Activated T-helper 17 cell treated with anti-CD3 and anti-CD28 coated beads, Interleukin-2, amount 50 U/mL, for 72 hours (primary cell): ENCODE measurements at places on chromosomes 5 and 9.
A peak's percentile ranks its signal among the peaks of the same experiment; 100 is the strongest.

- ATAC-seq, result no peak
Measured at GRCh38 chr9:120137186-120137840, 442.7 kb downstream of the CDK5RAP2 start.

GRCh38 chr5:169757016-169757415 lies 119.9 kb downstream of the DOCK2 start:
- ATAC-seq, result no peak

DNA sequence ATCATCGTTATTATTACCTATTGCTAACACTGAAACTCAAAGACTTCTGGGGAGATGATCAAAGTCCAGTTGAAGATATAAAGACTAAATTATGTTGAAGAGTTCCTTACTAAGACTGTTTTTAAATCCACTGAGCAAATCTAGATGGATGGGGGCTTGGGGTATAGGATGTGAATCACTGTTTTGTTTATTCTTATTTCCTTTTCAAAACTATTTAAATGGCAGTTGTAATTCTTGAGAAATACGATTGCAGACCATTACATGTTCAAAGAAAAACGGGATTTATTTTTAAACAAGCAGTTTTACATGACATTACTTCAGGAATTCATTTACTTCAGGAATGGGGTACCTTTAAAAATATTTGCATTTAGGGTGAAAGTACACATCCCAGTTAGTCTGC lies 4.3 kb downstream of the RASGRF2 start:
- no peak for ATAC-seq

GRCh38 chr5:84092738-84093137 lies 291.9 kb downstream of the EDIL3 start:
- ATAC-seq, result no peak

GRCh38 chr9:114718801-114719221 lies 36.8 kb upstream of the TEX48 start:
- peak; percentile 93 for ATAC-seq

DNA sequence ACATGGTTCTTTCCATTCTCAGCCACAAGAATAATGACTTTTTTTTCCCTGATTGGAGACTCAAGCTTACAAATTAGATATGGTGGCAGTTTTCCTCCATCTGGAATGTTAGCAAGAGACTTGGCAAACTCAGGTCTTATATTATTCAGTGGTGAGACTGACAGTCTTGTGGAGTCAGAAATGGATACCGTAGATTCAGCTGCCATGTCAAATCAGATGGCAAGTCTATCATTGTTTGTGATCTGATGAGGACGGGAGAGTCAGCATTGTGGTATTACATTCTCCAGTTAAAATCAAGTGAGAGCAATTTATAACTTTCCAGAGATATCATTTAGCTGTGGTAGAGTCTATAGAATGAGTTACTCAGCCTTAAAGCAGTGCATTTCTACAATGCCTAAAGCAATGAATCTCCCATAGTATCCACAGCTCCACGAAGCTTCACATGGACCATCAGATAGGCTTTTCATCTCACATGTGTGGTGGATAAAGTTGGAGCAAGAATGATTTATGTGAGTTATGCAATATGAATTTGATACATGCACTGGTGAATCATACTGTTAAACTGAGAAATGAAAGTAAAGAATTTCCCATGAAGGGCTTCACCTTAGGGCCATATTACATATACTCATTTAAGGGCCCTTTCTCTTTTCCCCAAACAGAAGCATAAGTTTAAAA lies 430.6 kb downstream of the ZNF608 start:
- no peak for ATAC-seq

DNA sequence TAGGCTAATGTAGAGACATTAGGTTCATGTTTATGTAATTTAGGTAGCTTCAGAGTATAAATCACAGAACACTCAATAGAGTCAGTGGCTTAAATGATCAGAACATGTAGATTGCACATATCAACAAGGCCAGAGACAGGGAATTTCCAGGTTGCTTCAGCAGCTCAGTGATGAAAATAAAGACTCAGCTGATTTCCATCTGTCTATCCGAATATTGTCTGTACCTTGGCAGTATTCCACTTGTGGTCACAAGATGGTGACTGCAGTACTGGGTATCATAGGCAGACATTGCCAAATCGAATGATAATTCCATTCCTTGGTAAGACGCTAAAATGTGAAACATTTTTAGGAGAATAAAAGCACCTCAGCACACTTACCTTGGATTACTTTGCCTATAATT lies 702.2 kb downstream of the MAT2B start:
- ATAC-seq, result no peak

- ATAC-seq, result peak; percentile 59
Measured at GRCh38 chr9:87685441-87685840, 40.5 kb upstream of the CTSL start.

GRCh38 chr5:10355071-10355889 lies 1.8 kb downstream of the MARCHF6 start:
- peak; percentile 20 for ATAC-seq

GRCh38 chr5:98795243-98795642 lies 21.8 kb downstream of the RGMB start:
- ATAC-seq, result no peak

DNA sequence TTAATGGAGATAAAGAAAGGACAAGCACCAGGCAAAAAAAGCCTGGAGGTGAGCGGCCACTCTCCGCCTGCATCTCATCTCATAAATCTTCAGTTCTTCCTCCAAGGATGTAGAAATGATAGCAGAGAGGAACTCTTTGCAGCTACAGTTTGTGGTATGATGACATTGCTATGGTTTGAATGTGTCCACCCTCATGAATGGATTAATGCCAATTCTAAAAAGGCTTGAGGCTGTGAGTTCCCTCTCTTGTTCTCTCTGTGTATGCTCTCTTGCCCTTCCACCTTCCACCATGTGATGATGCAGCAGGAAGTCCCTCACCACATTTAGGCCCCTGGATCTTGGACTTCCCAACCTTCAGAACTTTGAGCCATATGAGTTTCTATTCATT lies 126.4 kb downstream of the SPOCK1 start:
- ATAC-seq, result no peak

DNA sequence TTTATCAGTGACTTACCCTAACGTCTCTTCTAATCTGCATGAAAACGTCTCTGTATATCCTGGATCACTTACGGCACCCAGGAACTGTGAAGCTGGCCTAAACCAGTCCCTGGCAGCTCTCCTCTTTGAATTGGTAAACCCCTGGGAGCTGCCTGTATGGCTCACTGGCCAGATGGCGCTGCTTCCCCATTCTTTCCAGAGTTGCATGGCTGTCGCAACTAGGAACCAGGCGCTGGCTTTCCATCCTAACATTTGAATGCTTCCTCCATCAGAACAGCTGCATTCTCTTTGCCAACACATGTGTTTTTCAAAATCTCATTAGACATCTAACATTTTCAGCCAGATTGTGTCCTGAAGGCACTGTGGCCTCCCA lies 8.0 kb upstream of the PCA3 start:
- no peak for ATAC-seq

DNA sequence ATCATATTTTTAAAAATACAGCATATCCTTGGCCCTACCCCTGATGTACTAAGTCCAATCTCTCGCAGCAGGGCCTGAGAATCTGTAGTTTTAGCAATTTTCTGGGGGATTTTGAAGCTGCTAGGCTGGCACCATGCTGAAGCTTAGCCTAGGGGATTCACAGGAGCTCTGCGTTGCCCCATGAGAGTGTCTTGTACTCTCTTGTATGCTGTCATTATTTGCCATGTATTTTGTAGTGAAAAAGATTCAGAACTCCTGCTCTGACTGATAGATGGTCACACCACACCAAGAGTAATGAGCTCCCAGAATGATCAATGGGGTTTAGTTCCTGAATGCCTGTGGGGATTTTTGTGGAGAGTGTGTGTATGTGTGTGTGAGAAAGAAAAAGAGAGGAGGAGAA lies 20.7 kb upstream of the TRMT10B start:
- no peak for ATAC-seq

DNA sequence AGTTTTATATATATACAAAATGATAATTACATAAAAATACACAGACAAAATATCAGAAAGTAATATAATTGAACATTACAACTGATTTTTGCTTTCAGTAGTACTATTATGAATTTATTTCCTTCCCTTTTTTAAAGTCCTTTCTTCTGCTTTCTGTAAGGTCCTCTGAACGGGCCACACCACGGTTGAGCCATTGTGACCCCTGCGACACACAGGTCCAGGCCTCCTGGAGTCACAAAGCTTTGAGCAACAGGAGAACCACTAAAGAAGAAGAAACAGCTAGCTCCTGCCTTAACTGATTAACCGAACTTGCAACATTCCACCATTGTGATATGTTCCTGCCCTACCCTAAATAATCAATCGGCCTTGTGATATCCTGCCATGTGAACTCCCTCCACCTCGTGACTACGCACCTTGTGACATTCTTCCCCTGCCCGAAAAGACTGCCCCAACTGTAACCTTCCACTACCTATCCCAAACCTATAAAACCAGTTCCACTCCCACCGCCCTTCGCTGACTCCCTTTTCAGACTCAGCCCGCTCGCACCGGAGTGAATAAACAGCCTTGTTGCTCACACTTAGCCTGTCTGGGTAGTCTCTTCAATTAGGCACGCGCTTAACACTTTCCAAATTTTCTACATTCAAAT lies 375.0 kb upstream of the RFX3 start:
- ATAC-seq, result no peak

GRCh38 chr5:57067597-57067924 lies 106.3 kb upstream of the GPBP1 start:
- no peak for ATAC-seq

- no peak for ATAC-seq
Measured at GRCh38 chr5:53161876-53162275, 52.3 kb upstream of the MOCS2 start.

DNA sequence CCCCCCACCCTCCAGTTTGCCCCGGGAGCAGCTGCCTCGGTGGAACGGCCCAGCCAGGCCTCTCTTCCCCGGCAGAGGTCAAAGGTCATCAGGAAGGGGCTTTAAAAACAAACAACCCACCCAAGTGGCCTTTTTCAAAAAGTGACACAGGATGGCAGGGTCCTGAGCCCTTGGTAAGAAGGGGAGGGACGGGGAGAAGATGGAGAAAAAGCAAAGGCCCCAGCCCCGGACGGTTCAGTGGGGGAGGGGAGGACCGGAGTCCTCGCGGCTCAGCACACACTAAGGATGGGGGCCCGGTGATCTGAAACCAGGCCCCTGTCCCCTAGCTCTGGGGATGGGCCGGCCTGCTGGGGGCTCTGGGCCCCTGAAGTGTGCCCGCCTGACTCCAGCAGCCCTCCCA lies 1.1 kb downstream of the PRRX2 start:
- ATAC-seq, result no peak

GRCh38 chr5:154755361-154756008 lies at the start of gene LARP1:
Gene LARP1, plus strand, starts transcription at chr5:154755377. Its CDS starts 381 bp downstream, at chr5:154755758.
- peak; percentile 5 for ATAC-seq

- ATAC-seq, result peak; percentile 5
Measured at GRCh38 chr9:35729700-35730485, 2.1 kb downstream of the TLN1 start.

- peak; percentile 60 for ATAC-seq
Measured at GRCh38 chr5:68147659-68148058, 67.9 kb upstream of the PIK3R1 start.

DNA sequence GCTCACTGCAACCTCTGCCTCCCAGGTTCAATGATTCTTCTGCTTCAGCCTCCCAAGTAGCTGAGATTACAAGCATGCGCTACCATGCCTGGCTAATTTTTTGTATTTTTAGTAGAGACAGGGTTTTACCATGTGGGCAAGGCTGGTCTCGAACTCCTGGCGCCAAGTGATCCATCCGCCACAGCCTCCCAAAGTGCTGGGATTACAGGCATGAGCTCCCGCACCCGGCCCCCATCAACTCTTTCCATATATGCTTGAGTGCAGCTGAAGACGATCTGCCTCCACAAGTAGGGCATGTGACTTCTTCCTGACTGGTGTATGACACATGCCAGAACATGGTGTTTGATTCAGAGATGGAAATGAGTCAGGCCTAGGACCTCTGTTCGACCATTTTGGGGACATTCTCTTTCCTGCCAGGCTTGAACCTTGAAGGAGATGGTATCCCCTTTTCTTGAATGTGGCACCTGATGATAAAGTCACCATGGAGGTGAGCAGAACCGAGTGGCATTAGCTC lies 7.5 kb upstream of the CNOT6 start:
- ATAC-seq, result peak; percentile 12

DNA sequence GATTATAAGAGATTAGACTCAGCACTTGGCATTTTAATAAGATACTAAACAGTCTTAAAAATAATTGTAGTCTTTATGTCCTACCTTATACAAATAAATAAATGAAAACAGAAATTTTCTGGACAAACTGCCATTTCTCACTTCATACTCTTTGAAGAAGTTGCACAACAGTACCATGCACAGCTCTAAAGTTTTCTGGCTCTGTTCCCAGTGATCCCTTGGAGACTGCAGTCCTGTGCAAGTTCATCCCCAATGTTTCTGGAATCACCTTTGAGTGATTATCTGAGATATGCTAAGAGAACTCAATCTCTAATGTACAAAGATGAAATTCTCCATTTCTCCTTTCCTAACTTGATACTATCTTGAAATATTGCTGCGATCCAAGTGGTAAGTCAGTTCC lies 330.4 kb upstream of the EDIL3 start:
- ATAC-seq, result no peak

GRCh38 chr5:139178935-139179334 lies 19.2 kb downstream of the SIL1 start:
- ATAC-seq, result no peak

DNA sequence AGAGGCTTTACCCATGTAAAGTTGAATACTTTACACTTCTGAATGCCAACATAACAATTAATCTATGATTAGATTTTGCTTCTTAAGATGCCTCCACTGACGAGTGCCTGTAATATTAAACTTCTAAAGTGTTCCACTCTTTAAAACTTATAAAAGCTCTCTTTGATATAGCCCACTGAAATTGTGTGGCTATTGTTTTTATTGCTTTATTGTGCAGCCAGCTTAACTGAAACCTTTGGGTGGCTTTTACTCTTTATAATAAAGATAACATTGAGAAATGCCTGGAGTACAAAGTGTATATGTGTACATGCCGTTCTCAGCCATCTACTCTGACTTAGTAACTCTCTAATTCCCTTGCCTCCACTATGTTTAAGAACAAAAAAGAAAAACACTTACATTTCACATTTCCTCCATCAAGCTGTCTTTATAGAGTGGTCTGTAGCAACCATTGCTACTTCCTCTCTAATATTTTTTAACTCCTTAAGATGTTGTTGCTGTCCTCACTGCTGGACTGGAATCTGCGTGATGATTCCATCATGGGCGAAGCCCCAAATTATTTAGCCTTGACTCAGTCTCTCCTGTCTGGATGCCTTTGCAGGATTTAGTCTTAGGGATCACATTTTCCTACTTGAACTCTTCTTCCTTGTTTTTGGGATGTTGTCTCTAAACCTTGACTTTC lies 9.1 kb downstream of the PIK3R1 start:
- no peak for ATAC-seq

DNA sequence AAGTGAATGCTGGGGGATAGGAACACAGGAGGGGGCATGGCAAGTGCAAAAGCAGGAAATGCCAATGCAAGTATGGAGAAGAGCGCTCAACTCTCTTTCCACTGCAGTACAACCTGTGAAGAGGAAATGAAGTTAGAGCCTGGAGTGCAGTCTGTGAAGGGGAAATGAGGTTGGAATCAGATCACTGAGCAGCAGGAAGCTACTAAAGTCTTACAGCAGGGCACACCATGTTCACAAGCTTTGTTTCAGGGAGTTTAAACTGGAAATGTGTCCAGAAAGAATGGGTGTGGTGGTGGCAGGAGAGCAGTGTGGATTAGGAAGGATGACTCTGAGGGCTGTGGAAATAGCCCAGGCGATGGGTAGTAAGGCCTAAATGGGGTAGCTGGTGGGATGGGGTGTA lies 15.4 kb downstream of the ARHGEF37 start:
- ATAC-seq, result no peak
